ENCODE measurements at places on chromosomes 3 and 15.

DNA sequence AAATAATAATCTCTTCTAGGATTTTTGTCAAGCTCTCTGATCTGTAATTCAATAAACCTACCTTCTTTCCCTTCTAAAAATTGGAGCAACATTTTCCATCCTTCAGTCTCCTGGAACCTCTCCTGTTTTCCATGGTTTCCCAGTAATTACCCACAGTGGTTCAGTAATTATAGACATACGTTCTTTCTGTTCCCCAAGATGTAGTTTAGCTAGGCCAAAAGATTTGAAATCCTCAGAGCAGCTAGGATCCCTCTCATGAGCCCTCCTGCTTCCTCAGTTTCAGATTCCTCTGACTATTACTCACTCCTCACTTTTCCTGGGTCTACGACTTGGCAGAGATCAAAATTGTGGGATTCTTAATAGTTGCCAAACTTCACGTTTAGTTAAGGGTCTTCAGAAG lies 76.9 kb upstream of the IGSF10 start:
- no peak for DNase-seq

DNA sequence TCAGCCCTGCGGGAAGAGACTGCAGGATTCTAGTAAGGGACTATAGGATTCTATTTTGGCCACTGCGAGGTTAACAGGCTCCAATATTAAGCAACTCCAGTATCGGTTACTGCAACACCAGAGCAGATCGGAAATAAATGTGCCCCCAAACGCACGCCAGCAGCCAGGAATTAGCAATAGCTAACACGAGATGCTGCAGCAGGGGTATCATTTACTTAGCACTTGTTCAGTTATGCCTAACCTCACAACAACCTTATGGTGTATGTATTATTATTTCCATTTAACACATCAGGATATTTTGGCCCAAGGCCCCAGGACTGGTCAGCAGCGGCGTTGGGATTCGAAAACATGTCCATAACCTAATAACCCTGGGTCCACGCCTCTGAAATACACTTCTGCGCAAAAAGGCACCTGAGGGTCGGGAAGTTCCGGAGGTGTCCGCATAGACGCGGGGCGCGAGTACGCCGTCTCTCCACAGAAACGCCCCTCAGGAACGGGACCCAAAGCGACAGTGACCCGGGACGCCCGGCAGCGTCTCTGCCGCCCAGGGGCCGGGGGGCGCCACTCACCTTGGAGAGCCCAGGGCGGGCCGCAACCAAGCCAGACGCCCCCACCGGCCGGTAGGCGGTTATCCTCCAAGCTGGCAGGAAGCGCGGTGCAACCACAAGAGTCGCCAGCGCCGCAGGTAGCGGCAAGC lies 681 bp downstream of the PIK3CB start:
- DNase-seq: peak; percentile 36

GRCh38 chr15:66872405-66872804 lies 170.4 kb downstream of the SMAD6 start:
- DNase-seq: no peak

DNA sequence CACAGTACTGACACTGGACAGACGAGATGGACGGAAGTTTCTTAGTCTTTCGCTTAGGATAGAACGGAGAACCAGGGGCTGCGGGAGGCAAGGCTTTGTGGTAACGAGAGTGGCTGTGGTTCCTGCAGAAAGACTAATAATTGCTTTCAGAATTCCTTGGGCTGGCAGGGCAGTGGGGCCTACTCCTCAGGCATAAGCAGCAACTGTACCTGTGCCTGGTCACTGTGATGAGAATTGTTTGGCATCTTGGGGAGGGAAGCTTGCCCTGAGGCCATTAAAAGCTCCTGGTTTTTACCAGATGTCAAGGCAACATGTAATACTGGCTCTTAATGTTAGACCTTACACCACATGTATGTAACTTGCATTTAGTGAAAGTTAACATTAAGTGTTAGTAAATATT lies 7.6 kb downstream of the NIPA2 start:
- no peak for DNase-seq

DNA sequence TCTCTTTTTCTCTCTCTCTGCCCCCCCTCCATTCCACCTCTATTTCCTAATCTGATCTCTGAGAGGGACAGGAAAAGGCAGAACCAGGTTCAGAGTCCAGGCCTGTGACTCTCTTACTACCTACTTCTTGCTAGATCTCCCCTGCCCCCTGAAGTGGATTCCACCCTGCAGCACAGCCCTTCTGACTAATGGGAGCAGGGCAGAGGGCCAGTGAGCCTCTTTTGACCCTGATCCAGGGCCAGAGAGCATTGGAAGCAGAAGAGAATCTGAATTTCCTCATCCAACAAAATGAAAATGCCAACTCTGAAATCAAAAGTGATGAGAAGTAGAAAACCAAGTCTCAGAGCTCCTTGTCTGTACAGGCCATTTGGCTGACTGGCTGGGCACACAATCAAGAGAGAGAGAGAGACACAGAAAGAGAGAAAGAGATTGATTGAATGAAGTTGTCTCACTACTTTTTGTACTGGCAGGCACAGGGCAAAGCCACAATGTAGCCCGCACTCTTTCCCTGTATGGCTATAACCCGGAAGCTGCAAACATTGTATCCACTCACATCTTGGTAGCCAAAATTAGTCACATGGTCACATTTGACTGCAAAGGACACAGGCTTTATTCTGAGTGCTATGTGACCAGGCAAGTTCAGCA lies 31.6 kb upstream of the GLCE start:
- no peak for DNase-seq

GRCh38 chr15:58535894-58536293 lies 104.1 kb downstream of the LIPC start:
- no peak for DNase-seq

DNA sequence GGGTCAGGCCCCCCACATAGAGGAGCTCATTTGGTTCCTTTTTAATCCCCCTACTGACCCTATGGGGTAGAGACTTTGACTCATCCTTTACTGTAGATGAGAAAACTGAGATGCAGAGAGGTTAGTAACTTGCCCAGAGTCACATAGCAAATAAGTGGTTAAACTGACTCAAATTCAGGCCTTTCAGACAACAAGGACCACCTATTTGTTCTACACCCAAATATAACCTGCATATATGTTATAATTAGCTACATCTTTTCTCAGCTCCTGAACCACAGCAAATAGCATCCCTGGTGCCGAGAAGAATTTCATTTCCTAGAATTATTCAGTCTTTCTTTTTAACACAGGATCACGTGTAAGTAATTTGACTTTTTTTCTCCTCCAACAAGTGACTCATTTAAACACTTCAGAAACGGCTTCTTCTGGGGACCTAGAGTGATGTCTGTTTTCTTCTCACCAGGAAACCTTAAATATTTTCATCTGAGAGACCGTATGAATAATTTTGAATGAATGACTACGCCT lies 57.4 kb downstream of the MGLL start:
- no peak for DNase-seq

DNA sequence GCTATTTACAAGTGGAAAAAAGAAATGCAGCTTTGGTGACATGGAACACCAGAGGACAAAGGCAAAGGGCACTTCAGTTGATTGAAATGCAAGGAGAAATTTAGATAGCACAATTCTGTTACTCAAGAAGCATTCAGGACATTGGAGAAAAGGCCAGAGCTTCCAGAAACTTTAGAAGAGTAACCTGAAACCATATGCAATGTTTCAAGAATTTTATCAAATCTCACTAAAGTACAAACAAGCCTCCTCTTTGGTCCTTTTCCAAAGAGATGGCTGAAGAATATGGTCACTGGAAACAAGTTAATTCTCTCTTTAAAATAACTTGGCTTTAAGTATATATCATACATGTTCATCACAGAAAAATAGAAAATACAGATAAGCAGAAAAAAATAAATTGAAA lies 14.6 kb upstream of the LMOD3 start:
- no peak for DNase-seq

- DNase-seq: no peak
Measured at GRCh38 chr3:154584041-154584440, 154.1 kb upstream of the GPR149 start.

DNA sequence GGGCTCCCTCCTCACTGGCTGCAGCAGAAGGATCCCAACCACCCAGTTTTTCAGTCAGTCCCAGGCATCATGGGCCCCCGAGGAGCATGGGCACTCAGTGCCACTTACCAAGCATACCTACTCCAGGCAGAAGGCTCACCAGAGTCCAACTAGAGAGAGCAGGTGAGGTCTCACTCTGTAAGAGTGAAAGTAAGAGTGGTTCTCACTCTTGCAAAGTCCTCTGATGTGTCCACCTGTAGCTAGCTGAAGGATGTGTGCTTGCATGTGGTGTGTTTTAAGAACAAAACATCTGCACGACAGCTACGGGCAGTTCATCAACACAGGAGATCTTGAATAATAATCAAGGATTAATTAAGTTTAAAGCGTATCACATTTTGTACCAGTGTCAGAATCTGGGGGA lies 49.7 kb downstream of the CCK start:
- DNase-seq: no peak

GRCh38 chr3:170740726-170741591 lies 129.0 kb downstream of the RPL22L1 start:
- DNase-seq: no peak

DNA sequence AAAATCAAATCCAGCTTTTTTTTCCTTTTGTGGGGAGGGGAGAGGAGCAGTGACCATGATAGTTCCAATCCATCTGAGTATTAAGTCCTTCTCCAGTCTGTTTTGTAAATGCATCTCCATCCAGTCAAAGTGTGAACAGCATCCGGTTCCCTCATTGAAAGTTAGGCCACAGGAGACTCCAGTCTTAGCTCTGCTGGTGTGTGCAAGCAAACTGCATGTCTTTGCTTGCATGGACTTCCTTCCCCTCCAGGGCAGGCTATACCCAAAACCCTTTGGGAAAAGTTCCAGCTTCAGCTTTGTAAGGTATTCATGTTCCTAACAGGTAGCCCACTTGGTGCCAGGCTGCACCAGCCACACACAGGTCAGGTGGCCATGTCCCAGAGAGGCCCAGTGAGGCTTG lies 3.1 kb upstream of the MAN2C1 start:
- no peak for DNase-seq

GRCh38 chr15:56759450-56759845 lies 26.1 kb upstream of the ZNF280D start:
- no peak for DNase-seq
